ENCODE measurements at places on chromosomes 4 and X.

- DNase-seq: no peak
Observed at GRCh38 chrX:75229774-75230173, 44.1 kb upstream of the UPRT start.

DNA sequence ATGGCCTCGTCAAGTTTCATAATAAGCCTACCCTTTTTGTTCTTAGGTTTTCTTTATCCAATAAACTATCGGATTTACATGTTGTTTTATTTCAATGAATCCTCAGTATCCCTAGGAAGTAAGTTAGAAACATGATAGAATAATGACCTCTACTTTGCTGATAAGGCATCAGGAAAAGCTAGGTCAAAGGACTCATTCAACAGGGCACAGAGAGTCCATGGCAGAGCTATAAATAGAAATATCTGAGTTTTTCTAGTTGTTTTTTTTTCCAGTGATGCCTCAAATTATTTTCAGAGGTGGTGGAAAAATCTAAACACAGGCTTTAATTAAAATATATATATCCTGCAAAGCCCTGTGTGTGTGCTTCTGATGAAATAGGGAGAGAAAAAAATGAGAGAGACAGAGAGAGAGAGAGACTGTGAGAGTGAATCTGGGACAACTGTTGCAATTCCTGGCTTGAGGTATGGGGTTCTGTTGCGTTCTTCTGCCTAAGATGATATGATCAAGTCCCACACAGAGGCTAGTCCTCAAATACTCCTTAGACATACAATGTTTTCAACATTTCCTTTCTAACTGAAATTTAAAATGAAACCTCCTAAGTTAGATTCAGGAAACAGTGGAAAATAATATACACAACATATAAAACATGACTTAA is 139.9 kb downstream of the HDX start:
- no peak for DNase-seq

GRCh38 chr4:183183906-183184535 is 85.0 kb downstream of the WWC2 start:
- DNase-seq: no peak

- no peak for DNase-seq
Observed at GRCh38 chr4:109977854-109978501, 65.3 kb downstream of the EGF start.

DNA sequence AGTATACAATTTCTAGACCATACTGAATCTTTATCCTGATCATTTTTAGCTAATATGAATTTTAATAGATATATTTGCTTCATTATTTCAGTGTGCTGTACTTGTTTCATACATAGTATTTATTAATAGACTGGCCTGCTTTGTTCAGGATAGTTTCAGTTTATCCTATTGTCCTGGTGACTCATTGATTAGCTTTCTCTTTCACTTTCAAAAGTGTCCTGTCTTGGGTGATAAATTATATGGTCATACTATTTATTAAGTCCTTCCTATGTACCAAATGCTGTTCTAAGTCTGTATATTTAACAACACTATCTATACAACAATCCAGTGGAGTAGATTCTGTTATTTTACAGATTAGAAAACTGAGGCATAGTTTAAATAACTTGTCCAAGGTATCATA is 153.8 kb upstream of the RAPGEF2 start:
- no peak for DNase-seq

- DNase-seq: no peak
Observed at GRCh38 chr4:106365613-106366012, 3.0 kb downstream of the GIMD1 start.

DNA sequence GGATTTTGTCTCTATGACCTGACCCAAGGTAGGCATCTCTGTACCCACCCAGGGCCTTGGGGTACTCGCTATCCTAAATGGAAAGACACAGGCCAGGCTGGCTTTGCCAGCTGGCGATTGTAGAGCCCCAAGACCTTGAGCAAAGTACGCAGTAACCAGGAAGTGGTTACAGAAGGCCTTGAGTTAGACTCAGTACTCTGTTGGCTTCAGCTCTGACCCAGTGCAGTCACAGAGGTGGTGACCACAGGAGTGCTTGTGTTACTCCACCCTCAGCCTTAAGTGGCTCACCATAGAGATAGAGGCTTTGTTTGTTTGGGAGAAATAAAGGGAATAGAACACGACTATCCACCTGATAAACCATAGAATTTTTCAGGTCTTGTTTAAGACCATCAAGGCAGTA is 880.5 kb upstream of the POU3F4 start:
- no peak for DNase-seq

GRCh38 chr4:102321260-102321995 is 23.9 kb downstream of the SLC39A8 start:
- DNase-seq: no peak

GRCh38 chr4:109511414-109511813 is 48.6 kb upstream of the MCUB start:
- DNase-seq: no peak

GRCh38 chr4:73205482-73205881 is 53.1 kb downstream of the ANKRD17 start:
- DNase-seq: no peak

DNA sequence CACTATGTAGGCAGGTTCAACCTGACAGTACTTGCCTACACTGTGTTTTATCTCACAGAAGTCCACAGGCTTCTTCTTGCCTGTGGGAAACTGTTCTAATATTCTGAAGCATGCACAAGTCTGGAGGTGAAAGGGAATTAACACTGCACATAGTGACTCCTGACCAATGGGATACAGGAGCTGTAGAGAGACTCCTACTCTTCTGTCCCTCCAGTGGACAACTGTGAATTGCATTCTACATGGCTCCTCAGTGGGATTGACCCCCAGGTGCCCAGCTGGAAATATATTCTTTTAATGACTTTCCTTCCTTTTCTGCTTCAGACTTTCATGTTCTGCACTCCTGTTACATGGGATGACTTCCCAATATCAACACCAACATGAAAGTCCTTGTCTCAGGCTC is 8.2 kb upstream of the YIPF6 start:
- no peak for DNase-seq

DNA sequence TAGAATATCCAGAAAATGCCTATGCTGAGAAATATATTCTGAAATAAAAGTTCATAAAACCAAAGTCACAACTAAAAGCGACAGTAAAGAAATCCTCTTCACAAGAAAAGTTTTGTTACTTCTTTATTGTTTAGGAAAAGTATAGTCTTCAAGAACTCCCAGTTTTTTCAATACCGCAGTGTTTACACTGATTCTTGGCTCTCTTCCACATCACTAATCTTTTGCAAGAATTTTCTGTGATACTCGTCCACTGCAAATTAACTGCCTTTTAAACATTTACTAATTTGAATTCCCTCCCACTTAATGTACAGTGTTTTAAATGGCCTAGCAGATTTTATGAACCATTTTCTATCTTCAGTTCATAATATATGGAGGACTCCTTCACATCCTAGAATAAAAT is 65.1 kb downstream of the HPGDS start:
- DNase-seq: no peak

GRCh38 chr4:63580796-63581475 is 828.3 kb downstream of the TECRL start:
- DNase-seq: no peak

- DNase-seq: no peak
Observed at GRCh38 chrX:136250191-136251040, 784 bp downstream of the MAP7D3 start.

GRCh38 chr4:30757357-30757756 is 37.2 kb downstream of the PCDH7 start:
- DNase-seq: no peak

All from suprapubic skin (tissue), 4 donors.